ENCODE measurements at places on chromosomes 12 and 14.

- no peak for DNase-seq
These were observed 68.8 kb downstream of the IPO8 start for GRCh38 chr12:30626847-30627246.

DNA sequence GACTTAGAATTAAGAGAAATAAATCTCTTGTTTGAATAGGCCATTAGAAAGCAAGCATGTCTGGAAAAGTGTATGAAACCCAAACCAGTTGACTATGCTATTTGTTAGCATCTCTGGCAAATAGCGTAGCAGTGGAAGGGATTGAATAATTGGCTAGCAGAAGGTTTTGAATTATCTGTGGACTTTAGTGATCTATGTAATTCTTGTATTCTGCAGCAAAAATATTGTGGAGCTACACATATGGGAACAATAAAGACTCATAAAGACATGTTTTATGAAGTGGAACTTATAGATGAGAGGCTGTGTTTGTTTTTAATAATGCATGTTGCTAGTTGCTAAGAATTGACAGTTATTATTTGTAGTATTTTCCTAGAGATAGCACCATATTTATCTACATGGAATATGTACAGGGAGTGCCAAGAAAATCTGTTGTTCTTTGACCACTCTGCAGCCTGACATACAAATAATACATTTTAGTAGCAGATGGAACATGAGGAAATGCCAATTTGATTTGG lies 4.7 kb downstream of the SRGAP1 start:
- DNase-seq: no peak

GRCh38 chr14:100901391-100902183 lies 1.9 kb downstream of the RTL1 start:
- no peak for DNase-seq

GRCh38 chr12:45697371-45697770 lies 32.1 kb upstream of the ARID2 start:
- no peak for DNase-seq

DNA sequence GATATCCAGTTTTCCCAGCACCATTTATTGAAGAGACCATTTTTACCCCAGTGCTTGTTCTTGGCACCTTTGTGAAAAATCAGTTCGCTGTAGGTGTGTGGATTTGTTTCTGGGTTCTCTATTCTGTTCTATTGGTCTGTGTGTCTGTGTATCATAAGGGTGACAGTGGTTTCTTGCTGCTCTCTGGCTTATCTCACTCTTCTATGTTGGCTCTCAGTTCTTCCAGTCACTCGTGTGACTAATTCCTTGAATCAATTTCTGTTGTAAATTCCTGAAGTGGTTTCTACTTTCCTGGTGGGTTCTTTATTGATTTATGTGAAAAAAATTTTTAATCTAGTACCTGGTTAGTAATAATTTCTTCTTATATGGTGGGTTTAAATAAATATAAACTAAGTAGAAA lies 58.3 kb downstream of the OTOGL start:
- no peak for DNase-seq

DNA sequence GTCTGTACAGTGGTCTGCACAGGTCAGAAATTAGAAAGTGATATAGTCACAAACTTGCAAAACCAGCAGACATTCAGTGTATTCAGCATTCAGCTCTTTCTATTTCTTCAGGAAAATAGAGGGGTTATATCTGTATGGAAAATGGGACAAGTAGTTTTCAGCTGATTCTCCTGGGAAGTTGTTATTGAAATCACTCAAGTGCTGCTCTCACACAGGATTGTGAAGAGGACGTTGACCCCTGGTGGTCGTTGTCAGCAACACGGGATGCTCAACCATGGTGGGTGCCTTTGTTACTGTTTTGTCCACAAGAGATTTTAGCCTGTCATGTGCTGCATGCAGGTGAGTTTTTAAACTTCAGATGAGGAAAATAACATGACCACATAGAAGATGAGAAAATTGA lies 981.8 kb downstream of the TMEM121 start:
- no peak for DNase-seq

GRCh38 chr12:7150841-7151240 lies 20.7 kb downstream of the CLSTN3 start:
- no peak for DNase-seq

DNA sequence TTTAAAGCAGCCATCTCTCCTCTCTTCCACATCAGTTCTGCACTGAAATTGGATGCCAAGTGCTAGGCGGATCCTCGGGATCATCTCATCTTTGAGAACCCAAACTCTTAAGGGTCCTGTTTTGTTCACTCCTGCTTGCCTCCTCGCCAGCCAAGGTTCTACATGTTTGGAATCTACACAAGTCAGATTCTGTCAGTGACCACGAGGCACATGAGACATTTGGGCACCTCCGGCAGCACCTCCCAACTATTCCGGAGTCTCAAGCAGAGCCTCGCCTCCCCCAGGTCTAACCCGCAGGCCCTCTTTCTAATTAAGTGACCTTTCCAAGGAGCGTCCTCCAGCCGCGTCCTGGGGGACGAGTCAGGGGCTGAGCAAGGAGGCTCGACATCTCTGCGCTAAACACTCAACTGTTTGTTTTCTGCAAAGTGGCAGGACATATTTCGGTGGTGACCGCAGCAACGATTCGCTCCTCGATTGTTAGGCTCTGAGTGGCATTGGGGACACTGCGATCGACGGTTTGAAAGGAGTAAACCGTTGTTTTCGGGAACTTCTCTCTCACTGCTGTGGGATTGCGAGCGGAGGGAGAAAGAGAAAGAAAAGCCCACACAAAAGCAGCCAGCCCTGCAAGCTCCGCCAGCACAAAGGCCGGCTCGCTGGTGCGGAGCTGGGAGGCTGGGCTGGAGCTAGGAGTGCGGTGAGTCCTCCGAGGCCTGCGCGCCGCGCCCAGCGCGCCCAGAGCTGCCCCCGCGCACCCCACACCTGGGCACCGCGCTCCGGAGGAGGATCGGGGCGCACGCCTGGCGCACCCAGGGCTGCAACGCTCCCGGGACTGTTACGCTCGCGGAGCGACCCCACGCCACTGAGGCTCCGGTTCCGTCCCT lies 640 bp downstream of the ARMH4 start:
- DNase-seq: no peak

DNA sequence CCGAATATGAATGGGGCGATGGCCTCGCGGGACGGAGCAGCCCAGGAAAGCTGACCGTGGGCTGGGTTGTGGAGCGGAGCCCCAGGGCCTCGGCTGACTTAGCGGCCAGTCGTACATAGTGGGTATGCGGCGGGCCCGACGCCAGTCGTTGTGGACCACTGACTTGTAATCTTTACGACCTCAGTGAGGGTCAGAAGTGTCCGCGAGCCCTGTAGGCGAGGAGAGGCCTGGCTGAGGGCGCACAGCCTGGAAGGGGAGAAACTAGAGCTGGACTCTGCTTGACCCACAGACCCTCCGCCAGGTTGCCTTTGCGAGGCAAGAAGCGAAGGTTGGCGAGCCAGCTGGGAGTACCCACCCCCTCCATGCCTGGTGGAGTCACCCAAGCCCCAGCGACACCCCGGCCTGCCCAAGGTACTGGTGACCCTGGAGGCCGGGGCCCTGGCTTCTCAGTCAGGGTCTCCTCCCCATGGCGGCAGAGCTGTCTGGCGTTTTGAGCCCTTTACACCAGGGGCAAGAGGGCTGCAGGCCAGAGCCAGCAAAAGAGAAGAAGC lies 15.6 kb upstream of the DYNC1H1 start:
- no peak for DNase-seq

GRCh38 chr12:49872781-49873181 lies 29.9 kb upstream of the BCDIN3D start:
- DNase-seq: no peak

GRCh38 chr12:57180321-57180989 lies 33.0 kb upstream of the LRP1-AS start:
- DNase-seq: no peak

DNA sequence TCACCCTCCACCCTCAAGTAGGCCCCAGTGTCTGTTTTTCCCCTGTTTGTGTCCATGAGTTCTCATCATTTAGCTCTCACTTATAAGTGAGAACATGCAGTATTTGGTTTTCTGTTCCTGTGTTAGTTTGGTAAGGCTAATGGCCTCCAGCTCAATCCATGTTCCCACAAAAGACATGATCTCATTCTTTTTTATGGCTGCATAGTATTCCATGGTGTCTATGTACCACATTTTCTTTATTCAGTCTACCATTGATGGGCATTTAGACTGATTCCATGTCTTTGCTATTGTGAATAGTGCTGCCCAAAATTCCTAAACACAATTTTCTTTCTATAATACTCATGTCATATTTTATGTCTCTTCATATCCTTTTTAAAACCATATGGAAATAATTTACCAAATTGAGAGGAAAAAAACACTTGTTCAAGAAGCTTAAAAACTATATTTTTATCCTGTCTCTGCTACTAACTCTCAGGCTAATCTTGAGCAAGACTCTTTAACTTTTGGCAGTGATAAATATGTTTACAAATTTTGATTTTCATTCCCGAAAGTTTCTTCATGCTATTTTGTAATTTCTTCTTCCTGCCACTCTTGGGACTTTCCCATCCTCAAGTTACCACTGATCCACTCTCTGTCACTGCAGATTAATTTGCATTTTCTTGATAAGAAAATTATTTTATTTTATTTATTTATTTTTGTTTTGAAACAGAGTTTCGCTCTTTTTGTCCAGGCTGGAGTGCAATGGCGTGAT lies 28.0 kb upstream of the OSBPL8 start:
- no peak for DNase-seq

DNA sequence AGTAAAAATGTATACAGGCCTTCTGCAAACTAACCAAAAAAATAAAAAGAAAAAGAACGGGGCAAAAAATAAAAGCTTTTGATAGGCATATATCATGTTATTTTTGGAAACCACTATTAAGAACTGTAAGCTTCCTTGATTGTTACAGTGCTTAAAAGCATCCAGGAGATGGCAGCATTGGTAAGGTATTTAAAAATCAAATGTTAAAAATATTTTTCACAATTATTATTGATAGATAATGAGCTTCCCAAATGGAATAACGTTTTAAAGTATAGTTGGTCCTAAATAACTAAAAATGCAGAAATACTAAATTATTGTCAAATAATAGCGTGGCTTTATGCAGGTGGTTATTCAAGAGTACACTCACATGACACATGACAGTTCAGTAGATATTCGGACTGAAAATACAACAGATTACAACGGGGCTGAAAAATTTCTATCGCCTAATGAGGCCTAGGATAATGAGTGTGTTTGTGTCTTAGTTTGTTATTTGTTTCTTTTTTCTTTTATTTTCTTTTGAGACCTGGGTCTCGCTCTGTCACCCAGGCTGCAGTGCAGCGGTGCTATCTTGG lies 127.2 kb upstream of the ATF7IP start:
- DNase-seq: no peak

DNA sequence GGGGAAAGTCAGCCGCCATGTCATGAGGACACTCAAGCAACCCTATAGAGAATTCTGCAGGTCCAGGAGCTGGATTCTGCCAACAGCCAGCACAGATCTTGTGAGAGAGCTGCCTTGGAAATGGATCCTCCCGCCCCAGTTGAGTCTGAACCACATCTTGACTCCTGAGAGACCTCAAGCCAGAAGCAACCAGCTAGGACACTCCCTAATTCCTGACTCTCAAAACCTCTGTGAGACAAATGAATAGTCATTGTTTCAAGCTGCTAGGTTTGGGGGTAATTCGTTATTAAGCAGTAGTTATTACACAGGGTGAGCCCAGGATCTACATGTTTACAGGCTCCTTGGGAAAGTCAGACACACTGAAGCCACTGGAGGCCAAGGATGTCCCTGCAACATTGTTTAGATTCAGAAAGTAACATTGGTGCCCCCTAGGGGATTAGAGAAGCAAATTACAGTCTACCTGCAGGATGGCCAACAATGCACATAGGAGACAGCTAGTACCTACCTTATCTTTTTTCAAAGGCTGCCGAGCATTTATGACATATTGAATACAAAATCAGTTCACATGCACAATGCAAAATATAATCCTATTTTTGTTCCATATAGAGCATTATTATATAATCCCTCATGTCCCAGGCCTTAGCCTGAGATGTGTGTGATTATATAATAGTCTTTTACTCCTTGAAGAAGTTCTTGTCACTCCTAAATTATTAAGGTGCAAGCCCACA lies 57.9 kb upstream of the FICD start:
- no peak for DNase-seq

DNA sequence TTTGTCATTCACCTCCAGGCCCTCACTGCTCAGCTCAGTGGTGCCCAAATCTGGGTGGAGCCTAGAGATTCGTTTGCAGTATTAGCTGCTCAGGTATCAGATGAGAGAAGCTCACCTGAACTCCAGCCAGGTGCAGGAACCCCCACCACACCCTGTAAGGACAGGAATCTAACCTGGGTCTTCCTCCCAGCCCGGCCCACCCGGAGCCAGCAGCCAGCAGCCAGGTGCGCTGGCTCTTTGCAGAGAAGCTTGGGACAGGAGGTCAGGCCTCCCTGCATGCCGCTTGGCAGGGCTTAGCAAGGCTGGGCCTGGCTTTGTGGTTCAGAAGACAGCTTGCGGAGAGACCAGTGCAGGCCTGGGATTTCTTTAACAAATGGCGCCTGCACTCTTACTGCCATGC lies 125.6 kb upstream of the MYL2 start:
- no peak for DNase-seq

DNA sequence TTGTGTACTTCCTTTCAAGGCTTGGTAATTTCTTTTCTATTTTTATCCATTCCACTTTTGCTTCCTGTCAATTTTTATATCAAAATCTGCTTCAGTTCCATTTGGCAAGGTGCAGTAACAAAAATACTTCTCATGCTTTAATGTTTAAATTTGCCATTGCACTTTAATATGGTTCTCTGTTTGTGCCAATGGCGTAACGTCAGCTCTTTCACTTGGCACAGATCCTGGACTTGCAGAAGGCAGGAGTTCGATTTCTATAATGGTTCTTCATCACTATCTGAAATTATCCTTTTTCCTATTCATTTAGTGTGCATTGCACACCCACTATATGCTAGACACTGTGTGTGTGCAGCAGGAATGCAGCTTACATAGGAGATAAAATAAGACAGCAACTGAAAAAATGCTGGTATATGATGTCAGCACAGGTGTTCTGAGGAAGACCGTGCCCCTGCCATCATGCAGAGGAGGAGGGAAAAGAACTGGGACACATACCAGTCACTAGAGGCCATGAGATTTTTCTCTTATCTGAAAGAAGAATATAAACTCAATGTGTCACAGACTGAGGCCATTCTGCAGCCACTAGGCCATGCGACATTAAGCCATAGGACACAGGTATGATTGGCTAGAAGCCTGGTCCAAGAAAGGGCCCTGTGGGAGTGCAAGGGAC lies 298.2 kb downstream of the RPAP3 start:
- DNase-seq: no peak
